Nephron progenitor cell (in vitro differentiated cells): ENCODE measurements at places on chromosomes 2 and 18.

DNA sequence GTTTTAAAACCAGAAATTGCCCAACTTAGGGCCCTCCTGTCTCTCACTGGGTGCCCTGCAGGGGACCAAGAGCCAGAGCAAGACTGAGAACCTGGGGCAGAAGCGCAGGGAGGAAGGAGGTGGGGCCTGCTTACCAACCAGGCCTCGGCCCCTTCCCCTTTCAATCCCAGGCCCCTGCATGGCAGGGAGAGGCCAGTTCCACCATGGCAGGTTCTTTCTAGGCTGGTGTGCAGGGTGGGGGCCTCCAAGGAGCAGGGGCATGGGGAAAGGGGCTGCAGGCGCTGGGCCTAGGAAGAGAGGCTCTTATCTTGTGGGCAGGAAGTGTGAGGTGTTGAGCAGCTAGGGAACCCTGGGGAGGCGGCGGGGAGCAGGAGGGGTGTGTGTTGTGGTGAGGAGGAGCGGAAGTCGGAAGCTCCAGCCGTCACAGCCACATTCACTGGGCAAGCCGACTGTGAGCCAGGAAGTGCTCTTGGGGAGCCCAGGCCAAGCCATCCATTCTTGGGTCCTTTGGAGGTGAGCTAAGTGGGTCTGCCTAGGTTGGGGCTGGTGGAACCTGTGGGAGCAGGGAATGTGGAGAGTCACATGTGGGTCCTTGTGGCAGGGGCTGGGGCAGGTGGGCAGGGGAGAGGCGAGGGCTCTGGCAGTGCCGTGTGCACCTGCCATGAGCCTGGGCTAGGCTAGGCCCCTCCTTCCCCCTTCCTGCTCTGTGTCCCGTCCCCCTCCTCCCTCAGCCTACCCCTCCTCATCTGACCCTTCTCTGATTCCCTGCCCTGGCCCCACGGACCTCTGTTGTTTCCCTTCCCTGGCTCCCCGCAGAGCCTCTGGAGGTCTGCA lies at the start of gene PSD4:
TSS of gene PSD4 (plus strand) at position 430 of the 834 bp plus-strand sequence. CDS start 8,486 bp downstream, outside the sequence.
- no peak for DNase-seq

- no peak for DNase-seq
Observed at GRCh38 chr18:48442761-48443160, 33.6 kb upstream of the ZBTB7C start.

GRCh38 chr2:225995796-225996461 lies 596.4 kb downstream of the NYAP2 start:
- no peak for DNase-seq

GRCh38 chr2:144605231-144605840 lies 85.4 kb upstream of the ZEB2 start:
- no peak for DNase-seq

DNA sequence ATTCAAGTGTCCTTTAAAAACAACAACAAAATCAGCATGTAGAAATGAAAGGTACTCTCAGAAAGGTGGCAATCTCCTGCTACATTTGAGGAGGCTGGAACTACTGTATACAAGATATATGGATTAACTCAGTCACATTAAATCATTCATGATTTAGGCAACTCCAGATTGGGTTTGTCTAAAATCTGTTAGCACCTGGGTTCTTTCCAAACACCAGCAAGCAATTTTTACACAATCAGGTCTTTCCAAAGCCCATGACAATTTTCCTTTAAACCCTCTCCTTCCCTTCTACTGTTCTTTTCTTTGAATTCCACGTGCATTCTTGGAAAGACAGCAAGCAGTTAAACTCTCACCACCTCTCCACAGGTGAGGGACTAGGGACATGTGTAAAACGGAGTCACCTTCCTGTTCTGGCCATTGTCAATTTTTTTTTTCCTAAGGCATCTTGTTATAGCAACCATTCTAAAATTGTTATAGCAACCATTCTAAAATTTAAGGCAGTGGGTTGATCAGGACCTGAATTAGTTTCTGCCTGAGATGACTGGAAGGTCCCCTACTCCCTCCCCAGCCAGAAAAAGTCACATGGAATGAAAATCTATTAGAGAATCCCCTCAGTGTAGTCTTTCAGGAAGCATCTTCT lies 113.9 kb downstream of the ANKRD44 start:
- no peak for DNase-seq
